ENCODE measurements at places on chromosomes 13 and 19.
A peak's percentile ranks its signal among the peaks of the same experiment; 100 is the strongest.

- DNase-seq: peak; percentile 84
Measured at GRCh38 chr13:52010890-52011631, at the start of gene ATP7B. ATP7B (minus strand) TSS chr13:52011450; CDS start chr13:52011337, 113 bp downstream.

DNA sequence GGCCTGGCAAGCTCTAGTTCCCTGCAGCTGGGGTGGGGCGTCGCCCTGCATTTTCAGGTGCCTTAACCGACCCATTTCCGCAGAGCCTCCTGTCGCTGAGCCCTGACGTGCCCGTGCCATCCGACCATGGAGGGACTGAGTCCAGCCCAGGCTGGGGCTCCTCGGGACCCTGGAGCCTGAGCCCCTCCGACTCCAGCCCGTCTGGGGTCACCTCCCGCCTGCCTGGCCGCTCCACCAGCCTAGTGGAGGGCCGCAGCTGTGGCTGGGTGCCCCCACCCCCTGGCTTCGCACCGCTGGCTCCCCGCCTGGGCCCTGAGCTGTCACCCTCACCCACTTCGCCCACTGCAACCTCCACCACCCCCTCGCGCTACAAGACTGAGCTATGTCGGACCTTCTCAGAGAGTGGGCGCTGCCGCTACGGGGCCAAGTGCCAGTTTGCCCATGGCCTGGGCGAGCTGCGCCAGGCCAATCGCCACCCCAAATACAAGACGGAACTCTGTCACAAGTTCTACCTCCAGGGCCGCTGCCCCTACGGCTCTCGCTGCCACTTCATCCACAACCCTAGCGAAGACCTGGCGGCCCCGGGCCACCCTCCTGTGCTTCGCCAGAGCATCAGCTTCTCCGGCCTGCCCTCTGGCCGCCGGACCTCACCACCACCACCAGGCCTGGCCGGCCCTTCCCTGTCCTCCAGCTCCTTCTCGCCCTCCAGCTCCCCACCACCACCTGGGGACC lies 1.2 kb downstream of the ZFP36 start:
- no peak for DNase-seq

- no peak for DNase-seq
Measured at GRCh38 chr19:58460039-58460438, 6.8 kb upstream of the ZNF324 start.

- DNase-seq: peak; percentile 99
Measured at GRCh38 chr19:13152974-13153568, 2.9 kb downstream of the IER2 start.

DNA sequence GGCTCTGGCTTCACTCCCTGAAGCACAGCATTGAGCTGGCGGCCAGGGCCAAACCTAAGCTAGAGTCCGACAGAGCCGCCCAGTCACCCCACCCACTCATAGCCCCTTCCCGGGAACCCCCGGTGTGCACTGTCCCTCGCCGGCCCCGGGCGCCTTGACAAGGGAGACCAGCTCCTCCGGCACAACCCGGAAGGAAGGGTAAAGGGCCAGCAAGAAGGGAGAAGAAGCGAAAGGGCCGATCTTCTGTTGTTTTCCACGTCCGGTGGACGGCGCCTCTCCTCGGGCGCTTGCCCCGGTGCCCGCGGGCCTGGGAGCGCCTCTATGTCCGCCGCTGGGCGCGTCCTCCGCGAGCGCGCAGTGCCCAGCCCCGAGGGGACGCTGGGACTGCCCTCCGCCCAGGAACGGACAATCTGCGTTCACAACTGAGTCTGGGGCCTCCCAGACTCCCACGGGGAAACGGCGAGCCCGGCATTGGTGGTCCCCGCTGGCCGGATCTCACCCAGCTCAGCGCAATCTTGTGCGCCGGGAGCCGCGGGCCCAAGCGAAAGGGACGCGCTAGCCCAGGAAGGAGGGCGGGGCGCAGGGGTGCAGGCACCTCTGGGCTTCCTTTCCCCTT lies 172.5 kb upstream of the MIR17HG start:
- no peak for DNase-seq

DNA sequence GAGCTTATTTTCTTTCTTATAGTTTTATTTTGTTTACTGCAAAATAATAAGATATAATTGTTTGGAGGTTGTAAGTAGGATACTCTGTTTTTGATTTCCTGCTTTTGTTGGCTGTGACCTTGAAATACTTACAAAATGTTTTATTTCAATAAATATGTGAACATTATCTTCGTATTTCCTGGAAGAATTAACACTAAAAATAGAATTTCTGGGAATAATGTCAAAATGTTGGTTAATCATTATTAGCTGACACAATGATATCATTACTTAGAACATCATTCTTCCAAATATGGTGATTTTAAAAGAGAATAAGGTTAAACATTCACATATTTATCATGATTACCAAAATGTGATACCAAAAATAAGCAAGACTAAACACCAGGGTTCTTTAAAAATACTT lies 1148.6 kb upstream of the PRR20A start:
- no peak for DNase-seq

DNA sequence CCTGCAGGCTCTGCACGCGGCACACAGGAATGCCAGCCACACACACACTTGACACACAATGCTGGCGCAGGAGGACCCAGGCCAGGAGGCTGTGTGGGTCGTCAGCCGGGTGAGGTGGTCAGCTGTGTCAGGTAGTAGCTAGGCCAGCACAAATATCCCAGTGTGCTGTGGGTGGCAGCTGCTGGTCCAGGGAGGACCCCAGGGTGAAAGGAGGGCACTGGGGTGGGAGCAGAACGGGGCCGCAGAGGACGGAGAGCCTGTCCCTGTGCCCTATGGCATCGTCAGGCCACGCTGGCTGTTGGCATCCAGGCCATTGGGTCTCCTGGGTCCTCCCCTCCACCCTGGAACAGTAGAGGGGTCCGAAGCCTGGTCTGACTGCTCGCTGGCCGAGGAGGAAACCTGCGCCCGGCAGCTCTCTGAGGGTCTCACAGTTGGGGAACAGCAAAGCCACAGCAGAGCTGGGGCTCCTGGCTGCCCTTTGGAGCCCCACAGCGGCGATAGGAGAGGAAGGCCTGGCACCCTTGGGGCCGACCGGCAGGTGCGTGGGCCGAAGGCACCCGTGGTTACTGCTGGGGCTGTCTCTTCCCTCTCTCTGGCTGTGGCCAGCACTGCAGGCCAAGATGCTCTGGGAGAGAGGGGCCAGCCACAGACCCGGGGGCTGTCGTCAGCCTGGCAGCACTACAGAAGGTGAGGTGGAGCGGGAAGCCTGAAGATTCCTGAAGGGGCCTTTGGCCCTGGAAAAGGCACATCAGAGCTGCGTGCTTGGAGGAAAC lies 27.3 kb downstream of the C13orf46 start:
- DNase-seq: no peak

DNA sequence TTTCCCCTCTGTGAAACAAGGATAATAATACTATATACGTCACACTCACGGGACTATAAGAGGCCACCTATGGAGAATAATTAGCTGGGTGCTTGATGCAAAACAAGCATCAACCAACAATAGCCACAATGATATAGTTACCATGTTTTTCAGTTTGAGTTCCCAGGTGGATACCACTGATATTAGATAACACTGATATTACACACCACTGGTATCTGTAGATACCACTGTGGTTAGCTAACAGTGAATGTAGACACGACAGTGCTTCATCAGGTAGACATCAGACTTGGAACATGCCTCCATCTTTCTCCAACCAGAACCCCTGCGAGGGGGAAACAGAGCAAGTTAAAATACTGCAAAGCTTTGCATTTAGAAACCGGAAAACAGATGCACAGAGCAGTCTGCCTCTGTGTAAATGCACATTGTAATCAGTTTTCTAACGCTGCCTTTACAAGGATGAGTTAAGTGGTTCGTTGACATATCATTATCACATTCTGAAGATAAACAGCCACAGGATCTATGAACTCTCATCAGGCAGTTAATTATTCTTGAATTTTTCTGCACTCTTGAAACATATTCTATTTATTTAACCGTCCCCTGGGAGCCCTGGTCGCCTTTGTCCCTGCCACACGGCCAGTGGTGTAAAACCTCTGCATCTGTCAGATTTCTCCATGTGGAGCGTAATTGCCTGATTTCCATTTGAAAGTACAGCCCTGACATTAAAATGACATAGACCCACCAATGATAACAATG lies 80.7 kb downstream of the RNASEH2B start:
- peak; percentile 94 for DNase-seq

DNA sequence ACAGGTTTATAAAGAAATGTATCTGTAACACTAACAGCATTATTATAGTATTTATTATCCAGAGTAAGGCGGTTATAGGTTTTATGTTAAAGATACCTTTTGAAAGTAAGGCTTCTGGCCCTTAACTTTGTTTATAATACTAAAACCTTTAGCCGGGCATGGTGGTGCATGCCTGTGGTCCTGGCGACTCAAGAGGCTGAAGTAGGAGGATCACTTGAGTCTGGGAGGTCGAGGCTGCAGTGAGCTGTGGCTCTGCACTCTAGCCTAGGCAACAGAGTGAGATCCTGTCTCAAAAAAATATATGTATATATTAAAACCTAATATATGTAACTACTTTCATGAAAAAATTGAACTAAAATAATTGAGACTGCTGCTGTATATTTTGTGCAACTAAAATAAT lies 98.7 kb upstream of the KLF5 start:
- DNase-seq: no peak

GRCh38 chr13:48885027-48885395 lies 90.7 kb upstream of the FNDC3A start:
- no peak for DNase-seq

All from NCI-H1417 (cell line).